ENCODE measurements at places on chromosomes 12 and 14.

GRCh38 chr12:54300225-54300731 is 537 bp downstream of the NFE2 start:
- DNase-seq = no peak

DNA sequence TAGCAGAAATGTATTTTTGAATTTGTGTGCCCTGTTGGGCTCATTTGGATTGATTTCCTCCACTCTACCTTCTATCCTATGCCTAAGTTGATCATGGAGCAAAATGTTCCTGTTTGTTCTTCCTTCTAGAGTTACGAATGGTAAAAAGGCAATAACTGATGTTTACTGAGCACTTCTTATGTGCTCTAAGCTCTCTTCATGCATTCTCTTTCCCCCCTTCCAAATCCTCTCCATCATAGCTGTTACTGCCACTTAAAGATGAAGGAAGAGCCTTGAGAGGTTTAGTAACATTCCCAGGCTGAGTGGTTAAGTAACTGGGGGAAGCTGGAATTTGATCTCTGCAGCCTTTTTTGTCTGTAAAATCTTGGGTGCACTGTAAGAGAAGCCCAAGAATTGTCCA is 60.1 kb downstream of the CHST11 start:
- DNase-seq = no peak

GRCh38 chr14:64954491-64955240 is 12.1 kb upstream of the GPX2 start:
- DNase-seq = no peak

GRCh38 chr12:25189656-25190055 is 5.3 kb downstream of the DNAI7 start:
- no peak for DNase-seq

Measured in fibroblast of skin of back (primary cell).